ENCODE measurements at places on chromosomes 12 and 14. TPM values are rescaled to one million over a fixed set of nuclear protein-coding genes. Genes with fewer than 3 reads are reported as not detected.

DNA sequence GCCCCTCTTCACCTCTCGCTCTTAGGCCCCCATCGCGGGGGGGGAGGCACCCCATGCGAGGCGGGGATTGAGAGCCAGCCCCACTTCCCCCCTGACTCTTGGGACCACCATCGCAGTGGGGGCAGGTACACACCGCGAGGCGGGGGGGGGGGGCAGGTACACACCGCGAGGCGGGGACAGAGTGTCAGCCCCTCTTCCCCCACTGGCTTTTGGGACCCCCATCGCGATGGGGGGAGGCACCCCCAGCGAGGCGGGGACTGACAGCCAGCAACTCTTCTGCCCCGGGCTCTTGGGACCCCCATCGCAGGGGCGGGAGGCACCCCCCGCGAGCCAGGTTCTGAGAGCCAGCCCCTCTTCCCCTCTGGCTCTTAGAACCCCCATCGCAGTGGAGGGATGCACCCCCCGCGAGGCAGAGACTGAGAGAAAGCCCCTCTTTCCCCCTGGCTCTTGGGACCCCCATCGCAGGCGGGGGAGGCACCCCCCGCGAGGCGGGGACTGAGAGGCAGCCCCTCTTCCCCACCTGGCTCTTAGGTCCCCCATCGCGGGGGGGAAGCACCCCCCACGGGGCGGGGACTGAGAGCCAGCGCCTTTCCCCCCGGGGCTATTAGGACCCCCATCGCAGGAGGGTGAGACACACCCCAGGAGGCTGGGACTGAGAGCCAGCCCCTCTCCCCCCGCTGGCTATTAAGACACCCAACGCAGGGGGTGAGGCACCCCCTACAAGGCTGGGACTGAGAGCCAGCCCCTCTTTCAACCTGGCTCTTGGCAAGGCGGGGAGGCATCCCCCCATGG is 196.5 kb upstream of the PZP start:
- no peaks in the 10 kb centered on the region for H3K4me1 ChIP-seq
- H3K36me3 ChIP-seq = no peaks in the 10 kb centered on the region
- no peak for DNase-seq
- no peak overlapping the region for H3K4me3 ChIP-seq
- H3K27me3 ChIP-seq = no peaks in the 10 kb centered on the region
- no peak overlapping the region for H3K27ac ChIP-seq

- peaks cover 6% of the 10 kb centered on the region for H3K4me1 ChIP-seq
- no peaks in the 10 kb centered on the region for H3K27me3 ChIP-seq
- DNase-seq = no peak
- H3K36me3 ChIP-seq = no peaks in the 10 kb centered on the region
- H3K4me3 ChIP-seq = no peak overlapping the region
Observed at GRCh38 chr14:62947301-62947700, 98.0 kb downstream of the KCNH5 start.

DNA sequence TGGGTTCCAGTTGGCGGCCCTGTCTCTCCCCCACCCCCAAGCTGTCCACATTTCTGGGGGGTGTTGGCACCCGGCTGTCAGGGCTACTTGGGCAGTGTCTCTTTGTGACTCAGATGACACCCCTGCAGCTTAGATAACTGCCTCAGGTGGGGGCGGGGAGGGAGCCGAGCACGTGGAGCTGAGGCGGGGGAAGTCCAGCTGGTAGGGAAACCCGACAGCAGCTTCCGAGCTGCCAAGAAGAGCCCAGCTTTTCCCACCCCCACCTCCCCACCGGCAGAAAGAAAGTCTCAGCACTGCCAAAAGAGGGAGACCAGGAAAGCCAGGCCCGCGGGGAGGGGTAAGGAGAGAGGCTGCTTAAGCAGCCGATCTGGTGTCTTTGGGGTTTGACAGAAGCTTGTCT is 1.4 kb downstream of the LRTM2 start:
- H3K36me3 ChIP-seq = no peaks in the 10 kb centered on the region
- peaks cover 56% of the 10 kb centered on the region for H3K27me3 ChIP-seq
- no peaks in the 10 kb centered on the region for H3K4me1 ChIP-seq
- H3K4me3 ChIP-seq = no peak overlapping the region
- no peak for DNase-seq

GRCh38 chr12:104342147-104342546 is 38.6 kb downstream of the EID3 start:
- no peak overlapping the region for H3K27ac ChIP-seq
- no peak for DNase-seq
- peaks cover 35% of the 10 kb centered on the region for H3K36me3 ChIP-seq
- H3K27me3 ChIP-seq = no peaks in the 10 kb centered on the region
- H3K4me3 ChIP-seq = no peak overlapping the region

The PLEKHD1 gene
- under 0.01 TPM for total RNA-seq

The RAD9B gene
- 0.77 TPM for total RNA-seq

The STAB2 gene
- total RNA-seq = not detected
